ENCODE measurements at places on chromosomes 5 and 9.

GRCh38 chr5:96957254-96958049, 21.6 kb downstream of the LNPEP start:
- no peak for DNase-seq

GRCh38 chr9:129714511-129715061, 38.3 kb downstream of the PTGES start:
- DNase-seq = no peak

- no peak for DNase-seq
Measured at GRCh38 chr5:95178046-95178651, 106.7 kb downstream of the MCTP1 start.

GRCh38 chr5:31372124-31372523, 159.8 kb downstream of the DROSHA start:
- DNase-seq = no peak

GRCh38 chr5:59115345-59115744, 532.5 kb downstream of the RAB3C start:
- DNase-seq = no peak

GRCh38 chr5:44603496-44604272, 205.1 kb upstream of the MRPS30 start:
- no peak for DNase-seq

GRCh38 chr5:127440831-127441230, 76.6 kb upstream of the PRRC1 start:
- DNase-seq = no peak

DNA sequence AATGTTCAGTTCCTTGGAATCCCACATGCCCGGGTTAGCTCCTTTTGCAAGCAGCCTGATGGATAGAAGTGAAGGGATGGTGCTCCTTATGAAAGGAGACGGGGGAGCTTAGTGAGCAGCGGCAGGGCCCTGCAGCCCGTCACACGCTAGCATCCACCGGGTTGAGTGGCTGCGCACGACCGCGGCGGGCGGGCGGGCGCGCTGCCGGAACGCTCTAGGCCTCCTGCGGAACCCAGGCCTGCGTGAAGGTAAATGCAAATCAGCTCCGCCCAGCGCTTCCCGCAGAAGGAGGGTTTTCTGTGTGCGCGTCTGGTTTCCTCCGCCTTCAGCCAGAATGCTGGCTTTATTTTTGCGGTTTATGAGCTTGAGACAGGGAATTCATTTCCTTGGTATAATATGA, 19.8 kb downstream of the IL12B start:
- DNase-seq = no peak
